ENCODE measurements at places on chromosomes 1 and 21.

- no peak for DNase-seq
These were observed 497.7 kb downstream of the NPHP4 start for GRCh38 chr1:5494518-5494917.

GRCh38 chr1:230490436-230490835 is 64.3 kb upstream of the PGBD5 start:
- no peak for DNase-seq

DNA sequence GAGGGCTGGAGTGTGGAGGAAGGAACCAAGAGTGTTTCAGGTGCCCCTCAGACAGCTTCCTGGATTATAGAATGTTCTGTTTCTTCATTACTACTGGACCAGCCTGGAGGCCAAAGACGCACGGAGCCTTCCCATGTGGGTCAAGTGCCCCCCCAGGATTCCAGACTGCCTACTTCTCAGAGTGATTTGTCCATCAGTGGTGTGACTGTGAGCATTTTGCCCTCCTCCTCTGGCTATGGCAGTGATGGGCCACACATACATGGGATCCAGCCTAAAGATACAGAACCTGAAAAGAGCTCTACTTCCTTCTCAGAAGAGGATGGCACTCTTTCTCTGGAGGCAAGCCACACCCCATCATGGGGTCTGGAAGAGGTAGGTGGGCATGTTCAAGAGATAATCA is 64.9 kb downstream of the MACF1 start:
- no peak for DNase-seq

DNA sequence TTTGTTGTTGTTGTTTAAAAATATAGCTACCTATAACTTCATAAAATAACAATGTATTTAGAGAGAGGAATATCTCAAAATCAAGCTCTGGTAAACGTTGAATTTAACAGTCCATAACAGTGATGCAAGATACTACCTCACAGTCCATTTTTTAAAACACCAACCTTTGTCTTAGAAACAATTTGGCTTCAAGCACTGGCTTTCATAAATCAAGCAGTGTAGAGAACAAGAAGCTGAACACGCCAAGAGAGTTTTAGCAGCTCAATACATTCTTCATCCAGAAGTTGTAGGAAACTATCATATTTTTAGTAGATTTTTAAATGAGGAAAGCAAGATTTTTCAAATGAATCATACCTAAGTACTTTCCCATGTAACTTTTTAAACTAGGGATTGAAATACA is 334.3 kb upstream of the ADAMTS5 start:
- DNase-seq, result no peak

DNA sequence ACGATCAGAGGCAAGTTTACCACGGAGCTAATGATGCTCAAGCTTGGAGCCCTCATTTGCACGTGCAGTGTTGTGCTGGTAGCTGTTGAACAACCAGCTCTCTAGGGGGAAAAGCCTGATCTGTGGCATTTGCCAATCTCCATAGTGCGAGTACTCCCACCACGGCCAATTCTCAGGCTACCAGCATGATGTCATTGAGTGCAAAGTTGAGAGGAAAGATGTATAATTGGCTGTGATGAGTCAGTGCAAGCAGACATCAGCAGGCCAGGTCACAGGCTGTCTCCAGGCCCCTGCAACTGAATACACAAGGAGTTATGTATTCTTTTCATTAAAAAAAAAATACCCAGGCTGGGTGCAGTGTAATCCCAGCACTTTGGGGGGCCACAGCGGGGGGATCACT is 233.1 kb upstream of the VAMP3 start:
- no peak for DNase-seq

- no peak for DNase-seq
These were observed 167.9 kb upstream of the RUNX1 start for GRCh38 chr21:35216996-35217395.

- no peak for DNase-seq
These were observed 16.0 kb downstream of the ITPKB start for GRCh38 chr1:226722901-226723656.

- no peak for DNase-seq
These were observed 461.0 kb upstream of the NFIA start for GRCh38 chr1:60621368-60621851.

- DNase-seq, result no peak
These were observed 5.5 kb downstream of the SEC16B start for GRCh38 chr1:177964336-177964735.

- no peak for DNase-seq
These were observed 27.0 kb downstream of the ELAVL4 start for GRCh38 chr1:50135716-50136115.

- DNase-seq, result no peak
These were observed 93.3 kb downstream of the SSBP3 start for GRCh38 chr1:54312796-54313316.

DNA sequence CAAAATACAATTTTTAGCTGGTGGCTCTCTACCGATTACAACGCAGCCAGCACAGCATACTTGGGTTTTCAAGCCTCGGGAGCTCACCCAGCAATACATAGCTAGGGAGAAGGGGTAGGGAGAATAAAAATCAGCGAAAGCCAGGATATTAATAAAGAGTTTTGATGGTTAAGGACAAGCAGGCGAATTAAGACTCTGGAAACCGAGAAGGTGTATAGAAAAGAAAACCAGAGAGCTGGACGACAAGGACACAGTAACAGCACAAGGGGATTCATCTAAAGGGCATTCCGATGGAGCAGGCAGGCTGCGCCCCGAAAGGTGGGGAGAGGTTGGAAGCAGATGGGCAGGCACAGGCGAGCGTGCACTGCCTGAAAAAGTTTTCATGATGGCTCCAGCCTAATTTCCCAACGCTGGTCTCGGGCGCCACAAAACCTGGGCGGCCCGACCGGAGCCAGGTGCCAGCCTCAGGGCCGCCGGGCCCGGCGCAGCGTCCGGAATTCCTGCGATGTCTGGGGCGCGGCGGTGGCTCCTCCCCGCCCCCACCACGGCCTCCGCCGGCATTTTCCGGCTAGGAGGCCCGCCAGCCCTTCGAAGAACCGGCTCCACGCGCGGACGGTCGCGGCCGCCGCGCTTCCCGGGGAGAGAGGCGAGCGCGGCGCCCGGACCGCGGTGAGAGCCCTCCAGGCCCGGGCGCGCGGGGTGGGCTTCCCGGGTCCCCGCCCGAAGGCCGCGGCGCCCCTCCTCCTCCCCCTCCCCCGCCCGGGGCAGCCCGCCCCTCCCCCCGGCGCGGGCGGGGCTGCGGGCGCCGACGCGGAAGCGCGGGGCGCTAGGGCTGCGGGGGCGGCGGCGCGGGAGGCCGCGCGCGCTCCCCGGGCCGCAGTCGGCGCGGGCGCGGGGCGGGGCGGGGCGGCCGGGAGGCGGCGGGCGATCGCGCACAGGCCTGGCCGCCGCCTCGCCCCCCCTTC is 774 bp upstream of the DYRK1A start:
- DNase-seq, result peak; percentile 53

Data from CD14-positive monocyte (primary cell).